ENCODE measurements at places on chromosomes 5 and 9. TPM values are rescaled to one million over a fixed set of nuclear protein-coding genes. Genes with fewer than 3 reads are reported as not detected.

PCDHGA7 gene
- total RNA-seq, result 4.4 TPM

CCNJL gene
- 29.2 TPM for total RNA-seq

DNA sequence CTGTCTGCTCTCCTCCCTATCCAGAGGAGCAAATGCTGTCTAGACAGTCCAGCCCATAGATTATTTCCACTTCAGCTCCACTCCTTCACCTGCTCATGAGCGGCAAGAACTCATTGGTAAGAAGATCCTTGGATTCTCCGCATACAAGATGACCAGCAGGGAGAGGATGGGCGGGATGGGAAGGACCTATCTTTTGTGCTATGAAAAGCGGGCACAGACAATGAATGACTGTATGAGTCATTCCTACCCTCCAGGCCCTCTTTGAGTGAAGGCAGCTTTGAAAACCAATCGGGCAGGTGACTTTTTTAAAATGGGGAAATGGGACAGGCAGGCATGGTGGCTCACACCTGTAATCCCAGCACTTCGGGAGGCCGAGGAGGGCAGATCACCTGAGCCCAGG lies 49.4 kb downstream of the SMIM23 start:
- no peak for DNase-seq

- no peak for DNase-seq
Measured at GRCh38 chr5:34499001-34499734, 157.0 kb upstream of the RAI14 start.

DNA sequence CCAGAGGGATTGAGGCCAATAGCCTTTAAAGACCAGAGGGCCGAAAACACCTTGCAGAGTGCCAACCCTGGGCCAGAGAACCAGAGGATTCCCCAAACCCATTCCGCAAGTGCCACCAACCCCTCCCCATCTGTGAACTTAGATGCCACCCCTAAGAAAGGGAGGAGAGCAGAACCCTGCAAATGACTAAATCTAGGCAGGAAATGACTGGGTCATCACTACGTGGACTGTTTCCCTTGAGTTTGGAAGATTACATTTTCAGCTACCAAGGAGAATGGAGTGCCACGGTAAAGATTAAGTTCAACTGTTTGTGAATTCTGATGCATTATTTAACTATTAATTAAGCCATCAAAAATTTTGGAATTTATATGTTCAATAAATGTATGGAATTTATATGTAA lies 142.8 kb downstream of the ENC1 start:
- no peak for DNase-seq
